Vagina (tissue), 2 donors: ENCODE measurements at places on chromosomes 6 and 20.

GRCh38 chr6:34791164-34791700, 651 bp upstream of the BLTP3A start:
- no peak for DNase-seq

DNA sequence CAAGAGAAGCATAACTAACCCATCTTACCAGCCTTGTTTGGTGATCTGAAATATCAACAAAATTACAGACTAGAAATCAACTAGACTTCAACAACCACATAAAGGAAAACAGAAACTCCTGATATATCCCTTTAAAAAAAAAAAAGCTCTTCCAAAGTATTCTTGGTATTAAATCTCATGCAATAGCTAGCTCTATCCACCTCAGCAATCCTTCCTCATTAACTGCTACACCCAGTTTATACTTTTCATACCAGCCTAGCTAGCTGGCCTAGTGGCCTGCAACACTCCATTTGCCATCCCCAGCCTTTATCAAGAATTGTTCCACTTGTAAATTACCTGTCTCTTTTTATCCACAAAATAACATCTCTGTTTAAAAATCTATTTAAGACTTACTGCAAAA, 69.0 kb downstream of the BACH2 start:
- no peak for DNase-seq

GRCh38 chr6:39209911-39210310, 19.4 kb downstream of the KCNK5 start:
- no peak for DNase-seq

GRCh38 chr6:119974430-119975159, 625.0 kb upstream of the MAN1A1 start:
- no peak for DNase-seq

GRCh38 chr20:14959506-14960475, 622.4 kb upstream of the FLRT3 start:
- no peak for DNase-seq

DNA sequence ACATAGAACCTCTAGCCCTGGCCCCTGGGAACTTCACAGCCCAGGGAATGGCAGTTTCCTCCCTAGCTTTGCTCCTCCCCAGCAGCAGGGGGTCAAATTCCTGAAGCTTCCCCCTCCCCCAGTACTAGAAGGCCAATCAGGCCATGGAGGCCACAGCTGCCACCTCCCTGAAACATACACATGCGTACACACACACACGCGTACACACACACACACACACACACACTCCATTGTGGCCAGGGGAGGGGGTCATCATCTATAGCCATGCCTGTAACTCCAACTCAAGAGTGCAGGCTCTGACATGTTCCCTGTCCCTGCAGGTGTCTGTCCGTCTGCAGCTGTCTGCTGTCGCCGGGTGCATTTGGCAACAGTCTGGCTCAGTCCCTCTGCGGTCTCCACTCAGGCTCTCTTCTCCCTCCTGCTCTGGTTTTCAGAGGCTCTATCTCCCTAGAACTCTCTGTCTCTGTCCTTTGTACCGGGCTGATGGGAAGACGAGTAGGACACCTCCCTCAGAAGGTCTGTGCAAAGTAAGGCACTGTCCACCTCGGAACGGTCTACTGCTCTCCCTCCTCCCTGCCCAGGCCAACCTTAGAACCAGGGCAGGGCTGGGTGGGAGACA, 1.4 kb downstream of the LRFN2 start:
- DNase-seq = no peak

DNA sequence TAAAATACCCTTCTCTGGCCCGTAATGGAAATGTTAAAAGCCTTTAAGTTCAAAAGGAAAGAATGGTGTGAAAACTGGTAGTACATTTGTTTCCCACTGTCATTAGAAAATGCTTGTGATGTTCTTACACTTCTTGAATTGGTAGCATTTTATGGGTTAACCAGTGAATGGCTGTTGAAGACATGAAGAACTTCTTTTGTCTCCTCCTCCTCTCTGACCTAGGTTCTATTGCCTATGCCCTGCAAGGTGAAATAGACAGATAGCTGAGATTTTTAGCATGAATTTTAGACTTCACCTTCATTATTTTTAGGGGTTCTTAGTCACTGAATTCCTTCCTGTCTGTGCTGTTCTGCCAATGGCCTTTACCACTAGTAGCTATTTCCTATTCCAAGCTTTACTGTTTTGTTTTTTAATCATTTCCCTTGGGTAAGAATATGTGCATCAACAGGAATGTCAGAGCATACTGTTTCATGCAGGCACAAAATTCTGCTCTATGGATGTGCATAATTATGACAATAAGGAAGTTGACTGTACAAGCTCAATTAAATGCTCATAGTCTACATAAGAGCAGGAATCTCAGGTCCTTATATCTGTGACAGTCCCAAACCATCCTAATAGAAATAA, 4.9 kb downstream of the TNFAIP3 start:
- DNase-seq = no peak

DNA sequence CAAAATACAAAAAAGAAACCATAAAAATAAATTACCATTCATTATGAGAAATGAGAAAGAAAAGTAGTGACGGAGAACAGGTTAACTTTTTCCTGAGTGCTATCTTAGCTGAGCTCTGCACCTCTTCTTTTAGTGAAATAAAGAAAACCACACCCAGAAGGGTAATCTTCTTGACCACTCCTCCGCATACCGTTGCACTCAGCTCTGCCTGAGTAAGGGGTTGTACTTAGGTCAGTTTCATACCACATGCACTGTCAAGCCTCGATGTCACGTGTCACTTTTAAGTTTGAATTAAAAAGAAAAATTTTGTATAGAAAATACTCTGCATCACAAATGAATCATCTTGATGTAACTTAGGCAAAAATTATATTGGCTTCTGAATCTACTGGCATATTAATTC, 2.8 kb downstream of the EZR start:
- DNase-seq = no peak

DNA sequence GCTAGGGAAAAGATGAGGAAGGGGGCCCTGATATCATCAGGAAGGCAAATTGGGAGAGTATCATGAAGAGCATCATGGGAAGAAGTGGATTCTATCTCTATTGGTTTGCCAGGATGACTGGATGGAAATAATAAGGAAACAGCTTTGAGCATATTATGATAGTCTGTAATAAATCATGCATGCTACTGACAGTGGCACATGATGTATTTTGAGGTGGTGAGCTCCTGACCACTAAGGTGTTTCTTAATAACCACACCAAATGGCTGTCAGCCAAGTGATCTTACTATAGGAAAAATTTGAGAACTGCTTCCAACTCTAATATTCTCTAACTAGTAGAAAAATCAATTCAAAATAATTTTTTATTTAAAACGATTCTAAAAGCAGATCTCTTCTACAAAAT, 548.4 kb upstream of the JAG1 start:
- no peak for DNase-seq

GRCh38 chr20:63893999-63894357, 948 bp upstream of the DNAJC5 start:
- no peak for DNase-seq

DNA sequence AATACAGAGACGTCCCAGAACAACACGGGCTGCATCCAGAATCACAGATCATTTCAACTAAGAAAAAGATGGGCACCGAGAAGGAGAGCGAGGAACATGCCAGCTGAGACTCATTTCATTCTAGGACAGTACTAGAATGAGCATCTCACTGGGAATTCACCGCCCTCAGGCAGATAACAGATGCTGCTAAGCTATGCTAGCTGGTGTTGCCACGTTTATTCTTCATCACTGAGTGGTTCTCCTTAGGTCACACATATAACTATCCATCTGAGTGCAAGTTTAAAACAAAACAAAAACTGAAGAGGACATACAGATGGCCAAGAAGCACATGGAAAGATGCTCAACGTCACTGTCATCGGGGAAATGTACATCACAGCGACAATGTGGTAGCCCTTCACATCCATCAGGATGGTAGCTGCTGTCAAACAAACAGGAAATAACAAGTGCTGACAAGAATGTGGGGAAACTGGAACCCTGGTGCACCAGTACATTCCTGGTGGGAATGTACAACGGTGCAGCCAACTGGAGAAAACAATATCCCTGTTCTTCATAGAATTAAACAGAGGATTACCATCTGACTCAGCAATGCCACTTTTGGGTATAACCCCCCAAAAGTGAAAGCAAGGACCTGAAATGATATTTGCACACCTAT, 97.6 kb downstream of the SLC22A23 start:
- DNase-seq = no peak

DNA sequence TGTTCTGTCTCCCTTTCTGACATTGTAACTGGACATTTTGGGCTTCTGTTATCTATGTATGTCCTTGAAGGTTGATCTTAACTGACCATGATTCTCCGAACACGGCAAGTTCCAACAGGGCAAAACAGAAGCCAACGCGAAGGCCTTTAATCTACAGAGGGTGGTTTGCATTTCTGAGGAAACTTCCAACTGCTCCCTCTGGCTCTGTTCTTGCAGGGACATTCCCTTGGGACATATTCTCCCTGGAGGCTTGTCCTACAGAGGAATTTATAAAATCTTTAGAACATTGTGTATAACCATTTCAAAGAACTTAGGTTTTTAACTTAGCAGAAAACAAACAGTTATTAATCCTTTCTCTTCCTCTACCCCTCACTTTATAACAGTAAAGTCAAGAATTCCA, 189.0 kb upstream of the CDYL start:
- no peak for DNase-seq

GRCh38 chr6:82410151-82410648, 46.6 kb downstream of the TPBG start:
- DNase-seq = no peak

- DNase-seq = no peak
Observed at GRCh38 chr20:22004946-22005345, 299.5 kb downstream of the PAX1 start.

DNA sequence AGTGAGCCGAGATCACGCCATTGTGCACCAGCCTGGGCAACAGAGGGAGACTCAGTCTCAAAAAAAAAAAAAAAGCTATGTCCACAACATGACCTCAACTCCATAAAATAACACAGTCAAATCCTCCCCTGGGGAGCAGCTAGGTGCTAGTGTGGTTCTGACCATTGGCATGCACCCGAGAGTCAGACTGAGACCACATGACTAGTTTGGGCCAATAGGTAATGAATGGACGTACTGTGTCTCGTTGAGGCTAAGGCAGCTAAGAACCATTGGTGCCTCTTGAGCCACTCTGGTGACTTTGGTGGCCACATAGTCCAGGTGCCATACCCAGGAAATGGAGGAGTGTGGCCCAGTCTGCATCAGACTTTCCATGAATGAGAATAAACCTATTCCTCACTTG, 40.3 kb downstream of the ATP9A start:
- DNase-seq = no peak

GRCh38 chr6:89270951-89271721, 44.0 kb downstream of the GABRR2 start:
- peak; percentile 28 for DNase-seq

DNA sequence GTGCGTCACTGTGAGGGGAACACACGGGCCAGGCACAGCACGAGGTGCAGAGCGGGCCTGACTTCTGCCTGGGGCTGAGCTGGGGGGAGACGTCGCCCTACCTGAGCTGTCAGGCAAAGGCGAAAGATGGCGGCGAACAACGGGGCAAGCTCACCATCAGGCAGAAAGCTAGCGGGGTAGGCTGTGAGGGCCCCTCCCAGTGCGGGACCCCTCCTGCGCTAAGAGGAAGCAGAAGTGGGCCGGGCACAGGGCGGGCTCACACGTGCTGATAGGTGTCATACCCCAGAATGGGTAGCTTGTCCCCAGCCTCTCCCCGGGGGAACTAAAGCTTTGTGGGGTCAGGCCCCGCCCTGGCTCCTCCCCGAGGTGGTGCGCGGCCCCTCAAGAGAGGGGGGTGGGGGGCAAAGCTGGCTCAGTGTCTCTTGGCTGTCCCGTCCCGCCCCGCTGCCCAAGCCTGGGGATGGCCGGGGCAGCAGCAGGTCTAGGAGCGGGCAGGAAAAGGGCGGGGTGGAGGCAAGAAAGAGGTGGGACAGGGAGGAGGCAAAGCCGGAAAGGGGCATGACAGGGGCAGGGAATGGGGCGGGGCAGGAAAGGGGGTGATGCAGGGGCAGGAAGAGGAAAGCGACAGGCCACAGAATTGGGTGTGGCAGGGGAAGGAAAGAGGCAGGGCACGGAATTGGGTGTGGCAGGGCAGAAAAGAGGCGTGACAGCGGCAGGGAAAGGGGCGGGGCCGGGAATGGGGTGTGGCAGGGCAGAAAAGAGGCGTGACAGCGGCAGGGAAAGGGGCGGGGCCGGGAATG, 14.7 kb downstream of the UCKL1 start:
- DNase-seq = no peak

DNA sequence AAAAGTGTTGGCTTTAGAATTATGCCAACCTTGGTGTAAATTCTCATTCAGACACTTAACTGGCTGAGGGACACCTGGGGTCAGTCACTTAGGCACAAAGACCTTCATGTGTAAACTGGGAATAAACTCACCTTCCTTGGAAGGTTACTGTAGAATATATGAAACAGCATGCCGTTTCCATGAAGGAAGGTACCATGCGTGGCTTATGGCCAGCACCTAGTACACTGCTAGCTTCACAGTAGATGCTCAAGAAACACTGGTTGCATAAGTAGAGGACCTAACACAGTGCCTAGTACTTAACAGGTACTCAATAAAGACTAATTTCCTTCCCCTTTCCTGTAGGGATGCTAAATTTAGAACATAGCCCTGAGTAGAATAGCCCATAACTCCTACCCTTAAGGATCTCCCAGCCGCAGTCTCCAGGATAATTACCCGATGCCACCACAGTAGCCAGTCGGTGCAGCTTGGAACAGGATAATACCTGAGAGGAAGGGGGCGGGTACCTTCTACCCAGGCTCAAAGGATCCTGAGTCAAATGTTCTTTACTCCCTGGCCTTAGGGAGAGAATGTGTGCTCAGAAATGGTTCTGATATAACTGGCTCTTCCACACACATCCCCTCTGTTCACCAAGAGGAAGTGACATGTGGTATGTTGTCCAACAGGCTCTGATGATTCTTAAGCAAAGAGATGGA, 3.6 kb downstream of the BCL2L1 start:
- no peak for DNase-seq

DNA sequence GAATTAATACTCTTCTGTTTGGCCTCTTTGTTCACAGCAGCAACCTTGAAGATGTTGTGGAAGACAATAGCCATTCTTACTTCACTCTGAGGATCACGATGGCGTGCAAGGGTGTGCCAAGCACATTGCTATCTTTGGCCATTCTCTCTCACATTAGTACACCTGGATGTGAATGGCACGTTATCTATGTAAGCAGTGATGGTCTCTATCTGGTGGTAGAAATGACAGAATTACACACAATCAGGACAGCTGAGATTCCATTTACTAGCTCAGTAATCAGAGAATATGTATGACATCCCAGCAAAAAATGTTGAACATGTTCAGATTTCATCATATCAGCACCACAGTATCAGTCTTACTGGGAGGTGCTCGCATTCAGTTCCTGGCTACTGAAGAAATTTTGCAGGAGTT, 116.2 kb downstream of the LCA5 start:
- no peak for DNase-seq

DNA sequence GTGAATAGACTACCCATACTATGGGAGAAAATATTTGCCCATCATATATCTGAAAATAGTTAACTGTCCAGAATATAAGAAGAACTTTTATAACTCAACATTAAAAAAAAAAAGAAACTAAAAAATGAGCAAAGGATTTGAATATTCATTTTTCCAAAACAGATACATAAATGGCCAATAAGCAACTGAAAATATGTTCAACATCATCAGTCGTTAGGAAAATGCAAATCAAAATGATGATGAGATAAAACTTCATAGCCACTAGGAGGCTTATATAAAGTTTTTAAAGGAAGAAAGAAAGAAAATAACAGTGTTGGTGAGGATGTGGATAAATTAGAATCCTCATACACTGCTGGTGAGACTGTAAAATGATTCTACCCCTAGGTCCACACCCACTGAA, 32.6 kb upstream of the HMGN3 start:
- no peak for DNase-seq

GRCh38 chr6:20826378-20826777, 292.1 kb downstream of the CDKAL1 start:
- DNase-seq = no peak
